ENCODE measurements at places on chromosomes 7 and 10. TPM values are rescaled to one million over a fixed set of nuclear protein-coding genes. Genes with fewer than 3 reads are reported as not detected.

The DOCK4 gene
- 0.29 TPM for total RNA-seq

The CPN1 gene
- total RNA-seq: not detected

The ANK3 gene
- total RNA-seq: 1.3 TPM

The ADCY1 gene
- not detected for total RNA-seq

The PON3 gene
- total RNA-seq: not detected

The PRKG1 gene
- total RNA-seq: not detected

The PON1 gene
- total RNA-seq: not detected

DNA sequence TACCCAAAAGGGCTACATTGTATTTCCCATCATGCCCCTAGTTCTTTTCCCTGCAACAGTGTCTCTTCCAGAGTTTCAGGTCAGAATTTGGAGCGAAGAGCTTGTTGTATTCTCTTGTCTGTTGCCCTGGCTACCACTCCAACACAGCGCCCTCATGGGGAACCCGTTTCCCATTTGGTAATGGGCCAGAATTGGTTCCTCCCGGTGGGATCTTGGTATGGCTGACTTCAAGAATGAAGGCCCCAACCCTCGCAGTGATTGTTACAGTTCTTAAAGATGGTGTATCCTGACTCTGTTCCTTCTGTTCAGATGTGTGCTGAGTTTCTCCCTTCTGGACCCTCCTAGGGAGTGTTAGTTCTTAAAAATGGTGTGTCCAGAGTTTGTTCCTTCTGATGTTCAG lies 110.5 kb upstream of the ZNF32 start:
- no peak overlapping the region for H3K27ac ChIP-seq
- DNase-seq: no peak
- no peaks in the 10 kb centered on the region for H3K36me3 ChIP-seq

- peak; percentile 30 for DNase-seq
- H3K4me1 ChIP-seq: no peaks in the 10 kb centered on the region
- no peak overlapping the region for H3K27ac ChIP-seq
- no peaks in the 10 kb centered on the region for H3K36me3 ChIP-seq
Measured at GRCh38 chr7:123871998-123872867, 27.3 kb downstream of the HYAL4 start.

DNA sequence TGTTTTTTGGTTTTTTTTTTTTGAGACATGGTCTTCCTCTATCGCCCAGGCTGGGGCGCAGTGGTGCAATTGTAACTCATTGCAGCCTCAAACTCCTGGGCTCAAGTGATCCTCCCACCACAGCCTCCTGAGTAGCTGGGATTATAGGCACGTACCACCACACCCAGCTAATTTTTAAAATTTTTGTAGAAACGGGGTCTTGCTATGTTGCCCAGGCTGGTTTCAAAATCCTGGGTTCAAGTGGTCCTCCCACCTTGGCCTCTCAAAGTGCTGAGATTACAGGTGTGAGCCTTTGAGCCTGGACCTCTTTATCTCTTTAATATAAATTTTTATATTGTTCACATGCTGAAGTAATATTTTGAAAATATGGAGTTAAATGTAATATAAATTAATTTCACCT lies 28.2 kb upstream of the LBX1 start:
- H3K4me1 ChIP-seq: no peaks in the 10 kb centered on the region
- H3K36me3 ChIP-seq: no peaks in the 10 kb centered on the region
- H3K27ac ChIP-seq: no peak overlapping the region
- peaks cover 55% of the 10 kb centered on the region for H3K27me3 ChIP-seq
- no peak for DNase-seq

DNA sequence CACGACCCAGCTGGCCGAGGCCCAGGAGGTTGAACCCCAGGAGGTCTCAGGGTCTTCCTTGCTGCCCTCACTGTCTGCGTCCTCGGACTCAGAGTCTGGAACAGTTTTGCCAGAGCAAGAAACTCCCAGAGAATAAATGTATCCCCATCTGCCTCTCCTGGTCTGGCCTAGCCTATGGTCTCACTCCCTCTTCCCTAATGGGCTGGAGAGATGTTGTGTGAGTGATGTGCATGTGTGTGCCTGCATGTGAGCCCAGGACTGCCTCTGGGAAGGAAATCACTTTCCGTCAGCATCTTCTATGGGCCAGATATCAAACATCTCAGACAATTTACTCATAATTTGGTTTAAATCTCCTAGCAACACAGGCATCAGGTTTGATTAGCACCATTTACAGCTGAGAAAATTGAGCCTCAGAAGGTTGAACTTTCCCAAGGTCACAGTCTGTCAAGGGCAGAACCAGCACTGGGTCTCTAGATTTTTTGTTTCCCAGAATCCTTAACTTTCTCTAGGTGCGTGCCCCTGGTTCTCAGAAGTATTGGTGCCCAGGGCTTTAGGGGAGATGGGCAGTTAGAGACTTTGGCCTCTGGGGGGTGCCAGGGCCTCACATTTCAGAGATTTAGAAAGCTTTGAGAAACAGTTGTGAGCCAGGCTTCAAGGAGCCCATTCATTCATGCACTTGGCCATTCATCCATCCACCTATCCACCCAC lies 4.9 kb downstream of the TMEM270 start:
- H3K36me3 ChIP-seq: no peaks in the 10 kb centered on the region
- DNase-seq: no peak
- H3K27me3 ChIP-seq: peaks cover 3% of the 10 kb centered on the region

GRCh38 chr10:110502851-110503301 lies 5.2 kb downstream of the DUSP5 start:
- H3K27ac ChIP-seq: peak overlapping the region; percentile 94
- H3K4me1 ChIP-seq: peaks cover 75% of the 10 kb centered on the region
- peak overlapping the region; percentile 49 for H3K4me3 ChIP-seq
- H3K27me3 ChIP-seq: no peaks in the 10 kb centered on the region
- H3K36me3 ChIP-seq: peaks cover 86% of the 10 kb centered on the region

DNA sequence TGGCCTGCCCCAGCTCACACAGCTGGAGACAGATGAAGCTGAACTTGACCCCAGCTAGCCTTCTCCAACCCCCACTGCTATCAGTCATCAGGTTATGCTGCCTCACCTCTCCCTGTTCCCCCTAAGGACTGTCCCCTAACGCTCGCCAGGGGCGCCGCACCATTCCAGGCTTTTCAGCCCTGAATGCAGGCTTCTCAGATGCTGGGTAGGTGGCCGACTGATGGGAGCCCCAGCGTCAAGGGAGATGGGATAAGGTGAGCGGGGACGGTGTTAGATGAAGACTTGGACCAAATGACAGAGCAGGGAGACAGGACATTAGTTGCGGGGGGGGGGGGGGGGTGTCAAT lies 15.8 kb upstream of the OPALIN start:
- H3K4me3 ChIP-seq: peak overlapping the region; percentile 81

DNA sequence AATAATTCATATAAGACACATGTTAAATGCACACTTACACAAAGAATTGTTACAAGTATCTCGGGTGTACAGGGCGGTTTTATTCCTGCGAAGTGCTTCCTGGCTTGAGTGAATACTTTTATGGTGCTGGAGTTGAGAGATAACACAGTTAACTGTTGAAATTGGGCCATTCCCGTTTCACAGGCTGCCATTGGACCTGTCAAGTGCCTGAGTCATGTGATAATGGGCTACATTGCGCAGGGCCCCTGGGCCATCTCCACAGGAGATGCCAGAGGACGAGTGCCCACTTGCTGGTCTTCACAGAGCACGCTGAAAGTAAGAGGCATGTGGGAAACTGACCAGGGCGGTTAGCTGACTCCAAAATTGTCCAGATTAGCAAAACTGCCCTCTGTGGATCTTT lies 4.8 kb downstream of the FBH1 start:
- H3K36me3 ChIP-seq: peaks cover 58% of the 10 kb centered on the region
- peaks cover 32% of the 10 kb centered on the region for H3K4me1 ChIP-seq
- H3K27ac ChIP-seq: no peak overlapping the region

DNA sequence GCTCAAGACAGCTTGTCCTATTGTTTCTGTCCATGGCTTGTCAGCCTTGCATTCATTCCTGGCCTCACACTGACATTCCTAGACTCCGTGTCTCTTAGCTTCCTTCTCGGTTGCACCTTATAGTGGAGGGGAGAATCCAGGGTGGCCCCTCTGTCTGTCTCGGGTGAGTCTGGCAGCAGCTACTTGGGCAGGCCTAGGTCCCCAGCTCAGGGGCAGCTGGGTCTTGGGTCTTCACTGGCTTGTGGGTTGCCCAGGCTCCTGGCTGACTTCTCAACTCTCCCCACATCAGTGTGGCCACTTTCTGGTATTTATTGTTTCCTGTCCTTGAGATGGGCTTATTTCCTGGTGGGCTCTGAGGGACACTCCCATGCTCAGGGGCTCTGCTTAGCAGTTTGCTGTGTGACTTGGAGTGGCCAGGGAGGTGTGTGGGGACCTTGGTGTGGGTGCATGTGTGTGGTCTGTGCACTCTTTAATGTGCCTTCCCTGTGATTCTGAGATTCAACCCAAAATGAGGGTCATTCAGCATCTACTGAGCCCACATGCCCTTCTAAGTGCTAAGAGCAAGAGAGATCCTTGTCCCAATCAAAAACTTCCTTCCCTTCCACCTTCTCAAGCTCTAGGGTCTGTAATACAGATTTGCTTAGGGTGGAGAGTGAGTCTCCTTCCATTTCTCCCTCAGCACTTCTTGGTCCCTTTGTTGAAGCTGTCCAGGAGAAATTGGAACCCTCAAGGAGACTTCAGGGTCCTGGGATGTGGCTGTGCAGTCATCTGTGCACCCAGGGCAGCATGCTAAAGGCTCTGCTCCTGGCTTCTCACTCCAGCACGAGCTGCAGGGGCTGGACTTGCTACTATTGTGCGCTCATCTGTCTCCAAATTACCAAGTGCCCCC lies 20.1 kb downstream of the UPP1 start:
- no peaks in the 10 kb centered on the region for H3K27me3 ChIP-seq
- H3K27ac ChIP-seq: no peak overlapping the region
- peaks cover 14% of the 10 kb centered on the region for H3K4me1 ChIP-seq
- peaks cover 11% of the 10 kb centered on the region for H3K36me3 ChIP-seq
- H3K4me3 ChIP-seq: no peak overlapping the region

GRCh38 chr10:10540398-10540797 lies 477.3 kb upstream of the CELF2 start:
- H3K27ac ChIP-seq: no peak overlapping the region
- peaks cover 18% of the 10 kb centered on the region for H3K27me3 ChIP-seq
- no peaks in the 10 kb centered on the region for H3K36me3 ChIP-seq
- no peak for DNase-seq
- H3K4me1 ChIP-seq: no peaks in the 10 kb centered on the region

GRCh38 chr7:106111655-106112117 lies 426 bp downstream of the SYPL1 start:
- H3K27me3 ChIP-seq: no peaks in the 10 kb centered on the region
- peak; percentile 56 for DNase-seq
- peaks cover 63% of the 10 kb centered on the region for H3K4me1 ChIP-seq
- peak overlapping the region; percentile 91 for H3K4me3 ChIP-seq

GRCh38 chr7:147418966-147419365 lies 1171.6 kb upstream of the C7orf33 start:
- DNase-seq: no peak
- H3K27ac ChIP-seq: no peak overlapping the region
- H3K4me1 ChIP-seq: no peaks in the 10 kb centered on the region
- no peaks in the 10 kb centered on the region for H3K36me3 ChIP-seq
- no peaks in the 10 kb centered on the region for H3K27me3 ChIP-seq

DNA sequence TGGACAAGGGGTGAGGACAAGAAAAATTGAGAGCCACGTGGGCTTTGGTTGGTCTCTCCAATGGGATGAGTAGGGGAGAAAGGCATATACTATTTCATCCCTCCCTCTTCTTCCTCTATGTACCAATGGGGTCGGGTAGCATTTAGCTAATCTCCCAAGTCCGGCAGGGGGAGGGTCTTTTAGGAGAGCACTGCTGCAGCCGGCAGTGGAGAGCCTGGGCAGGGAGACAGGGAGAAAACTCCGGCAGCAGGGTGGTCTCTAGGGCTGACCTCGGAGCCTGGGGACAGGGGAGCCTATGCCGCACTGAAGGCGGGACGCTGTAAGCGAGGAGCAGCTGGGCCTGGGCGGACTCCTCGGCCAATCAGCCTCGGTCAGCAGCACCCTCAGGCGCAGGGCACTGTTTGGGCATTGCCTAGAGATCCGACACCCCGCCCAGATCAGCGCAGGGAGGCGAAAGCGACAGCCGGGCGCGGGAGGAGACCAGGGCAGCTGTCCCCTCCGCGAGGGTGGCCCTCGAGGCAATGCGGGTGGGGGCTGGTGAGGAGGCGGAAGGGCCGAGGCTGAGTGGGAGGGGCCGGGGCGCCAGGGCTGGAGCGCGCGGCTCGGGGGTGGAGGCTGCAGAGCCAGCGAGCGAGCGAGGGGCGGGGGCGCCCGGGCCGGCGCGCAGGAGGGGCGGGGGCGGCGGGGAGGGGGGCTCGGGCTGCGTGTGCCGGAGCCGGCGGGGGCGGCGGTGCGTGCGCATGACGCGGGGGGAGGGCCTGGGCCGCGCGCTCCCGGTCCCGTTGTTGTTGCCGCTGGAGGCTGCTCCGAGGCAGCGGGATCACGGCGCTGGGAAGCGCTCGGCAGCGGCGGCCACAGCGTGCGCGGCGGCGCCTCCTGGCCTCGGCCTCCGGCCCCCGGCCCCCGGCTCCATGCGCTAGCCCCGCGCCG lies at the start of gene AGAP3:
Gene AGAP3, plus strand, starts transcription at position 785 of the 930 bp plus-strand sequence. CDS start 267 bp downstream, outside the sequence.
- peak within 1 kb of the TSS; percentile 84 for H3K4me3 ChIP-seq
- H3K27ac ChIP-seq: peak within 1 kb of the TSS; percentile 82
- H3K4me1 ChIP-seq: peaks cover 34% of the 10 kb centered on the region

DNA sequence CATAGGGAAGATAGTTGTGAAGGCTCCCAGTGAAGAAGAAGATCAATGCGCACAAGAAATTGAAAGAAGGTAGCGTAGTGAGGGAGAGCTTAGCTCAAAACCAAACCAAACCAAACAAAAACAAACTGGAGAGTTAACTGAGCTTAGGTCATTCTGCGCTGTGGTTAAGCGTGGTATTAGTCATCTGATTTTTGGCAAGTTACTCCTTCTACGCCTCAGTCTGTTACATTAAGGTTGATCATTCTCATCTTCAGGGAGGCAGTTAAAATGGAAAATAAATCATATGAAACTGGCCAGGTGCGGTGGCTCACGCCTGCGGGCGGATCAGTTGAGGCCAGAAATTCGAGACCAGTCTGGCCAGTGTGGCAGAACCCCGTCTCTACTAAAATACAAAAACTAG lies 259.7 kb downstream of the EXOC4 start:
- H3K4me3 ChIP-seq: no peak overlapping the region
- no peaks in the 10 kb centered on the region for H3K4me1 ChIP-seq
- no peak for DNase-seq
- no peak overlapping the region for H3K27ac ChIP-seq
- H3K27me3 ChIP-seq: no peaks in the 10 kb centered on the region

DNA sequence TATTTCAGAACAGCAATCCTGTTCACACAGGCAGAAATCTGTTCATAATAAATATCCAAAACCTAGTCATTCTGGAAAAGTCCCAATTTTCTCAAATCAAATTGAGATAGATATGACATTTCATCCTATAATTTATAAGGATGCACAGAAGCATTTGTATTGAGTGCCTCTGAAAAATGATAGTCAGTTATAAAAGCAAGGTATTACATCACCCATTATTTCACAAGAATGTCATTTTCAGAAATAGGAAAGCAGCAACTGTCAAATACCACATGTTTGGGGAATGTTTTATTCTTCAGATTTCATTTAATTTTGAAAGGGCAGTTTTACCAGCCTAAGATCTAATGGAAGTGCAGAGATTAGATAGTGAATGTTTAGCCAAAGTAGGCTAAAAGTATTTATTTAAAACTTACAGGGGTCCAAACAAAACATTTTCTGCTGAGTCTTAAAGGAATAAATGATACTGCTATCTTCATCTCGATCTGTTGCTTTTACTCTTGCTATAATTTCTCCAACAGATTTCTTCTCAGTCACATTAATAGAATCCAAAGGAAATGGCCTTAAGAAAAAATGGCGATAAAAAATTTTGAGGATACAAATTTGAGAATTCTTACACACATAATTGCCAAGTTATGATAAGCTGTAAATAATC lies 185.8 kb downstream of the HGF start:
- H3K27me3 ChIP-seq: no peaks in the 10 kb centered on the region
- H3K36me3 ChIP-seq: no peaks in the 10 kb centered on the region
- no peak overlapping the region for H3K4me3 ChIP-seq

- H3K4me3 ChIP-seq: no peak overlapping the region
- H3K27me3 ChIP-seq: peaks cover 4% of the 10 kb centered on the region
- no peaks in the 10 kb centered on the region for H3K4me1 ChIP-seq
Measured at GRCh38 chr10:4809156-4809555, 16.9 kb upstream of the AKR1E2 start.
